DMS53 (cell line): ENCODE measurements at places on chromosomes 16 and 17.

GRCh38 chr16:47377154-47377553 lies 83.7 kb downstream of the ITFG1 start:
- peak; percentile 48 for DNase-seq

GRCh38 chr16:24353622-24354021 lies 97.5 kb downstream of the CACNG3 start:
- no peak for DNase-seq

DNA sequence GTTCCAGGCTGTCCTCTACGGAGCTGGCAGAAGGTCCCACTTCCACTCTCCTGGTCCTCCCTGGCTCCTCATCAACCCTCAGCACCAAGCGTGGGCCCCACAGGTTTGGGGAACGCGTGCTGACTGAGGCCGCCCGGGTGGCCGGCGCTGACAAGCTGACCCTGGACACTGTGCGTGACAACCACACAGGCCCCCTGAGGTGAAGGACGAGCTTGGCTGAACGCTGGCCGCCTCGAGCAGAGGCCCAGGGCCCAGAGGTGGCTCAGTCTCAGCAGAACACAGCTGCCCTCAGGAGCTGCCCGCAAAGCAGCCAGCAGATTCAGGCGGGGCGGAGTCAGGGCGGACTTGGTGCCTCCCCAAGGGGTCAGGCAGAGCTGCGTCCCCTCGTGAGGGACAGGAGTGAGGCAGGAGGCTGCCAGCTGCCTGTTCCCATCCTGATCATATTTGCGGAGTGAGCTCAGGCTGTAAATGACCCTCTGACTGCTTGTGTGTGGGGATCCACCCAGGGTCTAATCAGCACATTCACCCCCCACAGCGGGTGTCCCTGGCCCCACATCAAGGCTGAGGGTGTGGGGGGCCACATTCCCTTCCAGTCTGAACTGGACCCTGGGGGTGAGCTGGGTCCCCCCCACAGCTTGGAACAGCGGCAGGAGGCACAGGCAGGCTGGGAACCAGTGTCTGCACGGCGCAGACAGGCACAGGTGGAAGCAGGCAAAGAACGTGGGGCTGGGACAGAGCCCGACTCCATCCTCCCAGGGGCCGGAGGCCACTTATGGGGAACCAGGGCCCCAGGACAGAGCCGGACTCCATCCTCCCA lies 105.1 kb upstream of the METRNL start:
- no peak for DNase-seq

DNA sequence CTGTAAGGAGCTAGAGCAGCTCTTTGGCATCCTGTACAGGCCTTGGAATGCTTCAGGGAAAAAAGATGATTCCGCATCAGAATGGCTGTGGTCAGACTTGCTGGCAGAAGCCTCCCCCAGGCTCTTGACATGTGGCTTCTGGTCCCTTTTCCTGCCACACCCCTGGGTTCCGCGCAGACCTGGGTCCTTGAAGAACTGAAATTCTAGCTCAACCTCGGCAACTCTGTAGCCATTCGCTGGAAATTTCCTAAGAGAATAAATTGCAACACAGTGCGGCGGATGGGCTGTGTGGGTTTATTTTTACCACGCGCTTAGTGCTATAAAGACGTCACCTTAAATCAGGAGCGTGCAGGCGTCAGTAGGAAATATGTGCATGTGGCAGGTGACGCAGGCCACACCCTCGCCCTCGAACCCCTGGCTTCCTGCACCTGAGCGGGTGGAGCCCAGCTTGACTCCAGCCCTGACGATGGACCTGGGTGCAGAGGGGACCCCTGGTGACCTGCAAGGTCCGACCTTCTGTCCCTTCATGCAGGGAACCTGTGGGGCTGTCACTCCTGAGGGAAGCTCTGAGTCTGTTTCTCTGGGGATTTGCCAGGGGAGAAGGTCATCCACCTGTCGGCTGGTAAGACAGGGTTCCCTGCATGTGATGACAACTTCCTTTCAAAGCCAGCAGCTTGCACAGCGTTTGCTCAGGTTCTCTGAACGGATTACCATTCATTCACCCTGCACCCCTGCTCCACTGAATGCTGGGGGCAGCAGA lies 46.3 kb downstream of the METRNL start:
- DNase-seq: peak; percentile 59

- DNase-seq: peak; percentile 77
These were observed 8.8 kb upstream of the SUMO2 start for GRCh38 chr17:75191584-75191983.

- no peak for DNase-seq
These were observed 297.1 kb downstream of the IRF8 start for GRCh38 chr16:86195863-86196630.

DNA sequence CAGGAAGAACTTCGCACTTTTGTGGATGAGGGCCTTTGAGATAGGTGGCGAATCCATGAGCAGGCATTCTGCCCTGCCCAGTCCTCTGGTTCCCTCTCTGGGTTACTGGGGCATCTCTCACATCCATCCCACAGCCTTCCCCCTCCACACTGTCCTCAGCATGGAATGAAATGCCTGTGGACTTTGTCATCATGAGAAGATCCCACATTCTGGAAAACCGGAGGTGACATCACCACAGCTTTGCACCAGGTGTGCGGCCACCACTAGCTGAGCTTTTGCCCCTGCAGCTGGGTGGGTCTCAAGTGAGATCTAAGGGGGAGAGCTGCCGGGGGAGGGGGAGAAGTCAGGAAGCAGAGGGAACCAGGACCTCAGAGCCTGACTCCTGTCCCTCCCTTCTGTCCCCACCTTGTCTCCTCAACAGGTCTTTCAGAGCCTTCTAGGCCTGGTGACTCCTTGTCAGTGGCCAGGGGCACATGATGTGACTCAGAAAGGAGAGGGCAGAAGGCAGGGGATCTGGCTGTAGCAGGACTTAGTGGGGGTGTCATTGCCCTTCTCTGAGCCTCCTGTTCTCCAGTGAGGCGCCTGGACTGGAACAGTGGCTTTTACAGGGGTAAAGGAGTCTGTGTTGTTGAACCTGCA lies 40.0 kb upstream of the DLX4 start:
- DNase-seq: no peak

GRCh38 chr16:74568961-74569631 lies 37.8 kb downstream of the GLG1 start:
- DNase-seq: no peak

- DNase-seq: no peak
These were observed 238.0 kb downstream of the SNX29 start for GRCh38 chr16:12214509-12214908.

DNA sequence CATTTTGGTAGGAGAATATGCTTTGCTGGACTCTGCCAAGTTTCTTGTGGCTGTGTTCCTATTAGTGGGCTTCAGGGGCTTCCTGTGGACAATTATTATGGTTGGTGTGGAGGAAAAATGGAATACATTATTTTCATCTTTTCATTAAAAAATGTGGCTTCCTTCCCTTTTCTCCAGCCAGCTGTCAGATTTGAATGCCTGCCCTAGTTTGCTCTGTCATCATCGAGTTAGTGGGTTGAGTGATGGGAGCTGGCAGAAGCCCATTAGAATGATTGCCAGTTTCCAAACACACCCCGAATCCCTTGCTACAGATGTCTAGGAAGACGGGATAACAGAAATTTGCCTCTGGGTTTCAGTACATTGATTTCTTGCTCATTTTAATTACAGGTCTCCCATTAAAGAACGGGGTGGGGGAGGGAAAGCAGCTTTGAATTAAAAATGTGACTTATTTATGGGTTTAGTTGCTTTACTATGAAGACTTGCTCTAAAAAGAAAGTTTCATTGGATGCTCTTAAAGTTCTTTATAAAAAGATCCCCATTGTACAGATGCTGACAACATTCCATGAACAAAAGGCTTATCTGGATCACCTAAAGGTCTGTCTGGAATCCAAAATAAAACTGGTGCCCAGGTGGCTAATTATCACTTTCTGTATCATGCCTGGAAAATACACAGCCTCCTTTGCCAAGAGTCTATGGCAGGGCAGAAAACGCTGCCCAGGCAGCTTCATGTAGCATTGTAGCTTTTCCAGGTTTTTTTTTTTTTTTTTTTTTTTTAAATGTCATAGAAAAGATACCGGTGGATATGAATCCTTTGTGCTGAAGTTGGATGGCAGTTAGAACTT lies 103.6 kb downstream of the PRKCA start:
- no peak for DNase-seq

- DNase-seq: no peak
These were observed 42.9 kb downstream of the GAS7 start for GRCh38 chr17:10155371-10156076.

GRCh38 chr17:42153919-42154742 lies 658 bp downstream of the RAB5C start:
- peak; percentile 31 for DNase-seq

GRCh38 chr16:86050591-86051367 lies 151.8 kb downstream of the IRF8 start:
- no peak for DNase-seq

DNA sequence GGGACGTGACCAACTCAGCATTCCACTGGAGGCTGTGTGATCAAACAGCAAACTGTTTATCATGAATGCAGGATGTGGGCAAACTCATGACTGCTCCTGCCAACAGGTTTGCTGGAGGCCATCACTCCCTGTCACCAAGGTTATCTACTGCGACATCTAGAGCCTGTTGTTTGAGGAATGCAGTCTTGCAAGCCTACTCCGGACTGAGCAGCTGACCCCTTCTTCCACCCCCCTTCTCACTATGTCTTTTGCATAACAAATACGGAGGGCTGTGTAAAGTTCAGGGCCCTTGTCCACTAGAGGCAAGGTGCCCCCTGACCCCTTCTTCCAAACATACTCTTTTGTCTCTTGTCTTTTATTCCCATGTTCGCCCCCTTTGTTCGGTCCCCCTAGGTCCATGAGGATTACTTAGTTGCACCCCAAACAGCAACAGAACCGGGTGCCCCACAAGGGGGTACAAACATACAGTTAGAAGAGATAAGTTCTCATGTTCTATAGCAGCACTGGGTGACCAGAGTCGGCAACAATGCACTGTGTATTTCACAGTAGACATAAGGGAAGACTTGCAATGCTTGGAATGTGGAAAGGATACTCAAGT lies 28.7 kb downstream of the MEAK7 start:
- no peak for DNase-seq

DNA sequence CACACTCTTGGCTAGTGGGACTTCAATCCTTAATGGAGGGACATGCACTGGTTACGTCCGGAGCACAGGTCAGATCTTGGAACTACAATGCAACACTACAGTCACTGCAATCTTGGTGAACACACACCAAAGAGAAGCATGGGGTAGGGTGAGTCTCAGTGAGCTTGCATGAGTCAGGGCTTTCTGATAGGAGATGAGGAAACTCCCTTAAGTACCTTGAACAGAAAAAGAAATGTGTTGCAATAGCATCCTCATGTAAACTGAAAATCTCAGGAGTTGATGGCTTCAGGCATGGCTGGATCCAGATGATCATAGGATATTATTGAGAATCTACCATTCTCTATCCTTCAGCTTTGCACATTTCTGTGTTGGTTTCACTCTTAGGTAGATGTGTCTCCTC lies 54.1 kb downstream of the CES1 start:
- DNase-seq: no peak

DNA sequence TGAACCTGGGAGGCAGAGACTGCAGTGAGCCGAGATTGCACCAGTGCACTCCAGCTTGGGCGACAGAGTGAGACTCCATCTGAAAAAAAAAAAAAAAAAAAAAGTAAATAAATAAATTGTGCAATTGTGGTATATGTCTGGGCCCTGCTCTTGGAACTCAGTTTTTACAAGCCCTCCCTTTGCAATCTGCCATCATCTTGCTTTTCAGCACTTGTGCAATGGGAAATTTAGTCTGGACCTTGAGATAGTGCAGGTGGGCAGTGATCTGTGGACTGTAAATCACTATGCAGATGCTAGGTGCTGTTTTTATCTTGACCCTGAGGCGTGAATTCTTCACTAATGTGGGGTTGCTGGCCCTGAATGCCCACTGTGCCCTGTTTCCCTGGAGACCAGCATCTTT lies 6.5 kb upstream of the RAP1GAP2 start:
- no peak for DNase-seq

DNA sequence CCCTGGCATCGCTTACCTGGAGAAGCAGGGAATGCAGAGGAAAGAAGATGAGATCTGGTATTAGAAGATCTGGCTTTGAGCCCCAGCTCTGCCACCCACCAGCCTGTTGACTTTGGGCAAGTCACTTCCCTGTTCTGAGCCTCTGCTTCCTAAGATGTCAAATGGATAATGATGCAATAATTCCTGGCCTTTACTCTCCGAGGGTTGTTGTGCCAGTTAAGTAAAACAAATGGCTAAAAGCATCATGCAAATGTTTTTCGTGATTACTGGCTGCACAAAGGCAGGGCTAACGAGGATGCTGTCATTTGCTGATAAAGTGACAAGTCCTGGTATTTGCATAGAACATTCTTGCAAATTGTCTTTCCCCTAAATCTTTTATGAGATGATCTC lies 1.3 kb upstream of the ZNF821 start:
- peak; percentile 3 for DNase-seq

- DNase-seq: no peak
These were observed 1.4 kb upstream of the RHBDL3 start for GRCh38 chr17:32264140-32264799.

GRCh38 chr16:27273330-27273669 lies 4.7 kb upstream of the NSMCE1 start:
- no peak for DNase-seq

DNA sequence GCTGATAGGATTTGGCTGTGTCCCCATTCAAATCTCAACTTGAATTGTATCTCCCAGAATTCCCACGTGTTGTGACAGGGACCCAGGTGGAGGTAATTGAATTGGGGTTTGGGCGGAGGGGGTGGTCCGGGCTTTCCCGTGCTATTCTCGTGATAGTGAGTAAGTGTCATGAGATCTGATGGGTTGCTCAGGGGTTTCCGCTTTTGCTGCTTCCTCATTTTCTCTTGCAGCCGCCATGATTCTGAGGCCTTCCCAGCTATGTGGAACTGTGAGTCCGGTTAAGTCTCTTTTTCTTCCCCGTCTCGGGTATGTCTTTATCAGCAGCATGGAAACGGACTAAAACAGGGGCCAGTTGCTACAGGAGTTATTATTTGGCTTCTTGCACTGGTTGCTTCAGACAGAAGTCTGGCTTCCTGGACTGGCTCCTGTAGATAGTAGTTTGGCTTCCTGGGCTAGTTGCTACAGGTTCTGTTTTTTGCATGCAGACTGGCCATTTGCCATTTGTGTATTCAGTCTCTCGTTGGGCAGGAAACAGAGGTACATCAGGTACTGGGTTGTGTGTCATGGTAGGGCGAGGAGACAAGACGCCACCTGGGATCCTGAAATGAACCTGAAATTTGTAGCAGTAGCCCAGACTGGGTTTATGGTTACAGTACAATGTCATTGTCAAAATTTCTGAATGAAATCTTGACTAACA lies 32.6 kb downstream of the CNTNAP4 start:
- DNase-seq: no peak

GRCh38 chr17:72287586-72287985 lies 166.8 kb downstream of the SOX9 start:
- no peak for DNase-seq

DNA sequence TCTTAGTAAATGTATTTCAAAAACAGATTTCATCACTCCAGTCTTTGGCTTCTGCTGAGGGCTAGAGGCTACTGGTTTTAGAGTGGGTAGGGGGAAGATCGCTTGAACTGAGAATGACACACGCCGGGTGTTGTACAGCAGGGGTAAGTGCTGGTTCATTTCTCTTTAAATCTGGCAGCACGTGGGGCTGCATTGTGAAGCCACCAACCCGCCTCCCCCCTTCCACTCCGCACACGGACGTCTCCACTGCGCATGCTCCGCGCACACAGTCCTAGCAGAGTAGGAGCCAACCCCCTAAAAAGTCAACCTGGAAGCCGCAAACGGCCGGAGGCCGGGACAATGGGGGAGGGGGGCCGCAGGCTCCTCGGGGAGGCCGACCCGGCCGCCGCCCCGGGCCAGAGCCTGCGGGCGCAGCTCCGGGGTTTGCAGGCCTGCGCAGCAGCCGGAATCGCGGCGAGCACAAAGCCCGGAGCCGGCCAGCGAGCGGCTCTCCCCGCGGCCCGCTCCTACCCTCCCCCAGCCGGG lies 1.3 kb downstream of the UBE2G1 start:
- peak; percentile 87 for DNase-seq
